ENCODE measurements at places on chromosomes 13 and 19.

DNA sequence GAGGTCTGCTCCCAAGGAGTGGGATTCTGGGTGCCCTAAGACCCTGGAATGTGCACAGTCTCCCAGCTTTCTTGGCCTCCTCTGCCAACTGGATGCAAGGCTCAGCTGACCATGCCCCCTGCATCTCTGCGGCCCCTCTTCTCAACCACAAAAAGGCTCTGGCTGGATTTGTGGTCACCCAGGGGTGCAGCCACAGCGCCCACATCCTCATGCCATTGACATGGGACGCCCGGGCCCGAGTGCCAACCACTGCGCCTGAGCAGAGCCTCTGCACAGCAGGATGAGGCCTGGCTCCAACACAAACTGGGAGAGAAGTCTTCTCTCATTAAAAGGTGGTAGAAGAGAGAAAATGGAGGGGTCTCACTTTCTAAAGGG lies 103.5 kb downstream of the FOXO1 start:
- DNase-seq: no peak

DNA sequence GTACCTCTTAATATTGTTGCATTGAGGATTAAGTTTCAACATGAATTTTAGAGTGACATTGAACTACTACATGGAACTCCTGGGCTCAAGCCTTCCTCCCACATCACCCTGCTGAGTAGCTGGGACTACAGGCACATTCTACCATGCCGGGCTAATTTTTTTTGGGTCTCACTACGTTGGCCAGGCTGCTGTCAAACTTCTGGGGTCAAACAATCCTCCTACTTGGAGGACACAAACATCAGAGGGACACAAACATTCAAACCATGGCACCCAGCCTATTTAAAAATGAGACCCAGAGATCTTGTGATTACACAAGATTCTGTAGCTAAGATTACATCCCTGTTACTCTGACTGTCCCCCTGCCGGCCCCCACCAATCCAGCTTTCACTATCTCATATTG lies 180.9 kb downstream of the KCNRG start:
- DNase-seq: no peak

DNA sequence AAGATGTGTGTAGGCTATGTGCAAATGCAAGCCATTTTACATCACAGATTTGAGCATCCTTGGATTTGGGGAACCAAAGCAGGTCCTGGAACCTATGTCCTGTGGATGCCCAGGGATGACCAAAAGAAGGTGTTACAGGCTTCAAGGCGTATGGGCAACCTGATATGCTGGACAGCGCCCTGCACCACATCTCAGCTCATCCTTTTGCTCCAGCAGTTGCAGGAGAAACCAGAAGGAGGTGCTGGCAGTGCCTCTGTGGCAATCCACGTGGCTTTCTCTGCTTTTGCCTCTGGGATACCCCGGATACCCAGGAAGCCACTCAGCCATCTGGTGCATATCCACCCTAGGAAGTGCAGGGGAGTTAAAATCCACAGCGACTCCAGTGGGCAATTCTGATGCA lies 110.3 kb upstream of the VSTM2B start:
- no peak for DNase-seq

DNA sequence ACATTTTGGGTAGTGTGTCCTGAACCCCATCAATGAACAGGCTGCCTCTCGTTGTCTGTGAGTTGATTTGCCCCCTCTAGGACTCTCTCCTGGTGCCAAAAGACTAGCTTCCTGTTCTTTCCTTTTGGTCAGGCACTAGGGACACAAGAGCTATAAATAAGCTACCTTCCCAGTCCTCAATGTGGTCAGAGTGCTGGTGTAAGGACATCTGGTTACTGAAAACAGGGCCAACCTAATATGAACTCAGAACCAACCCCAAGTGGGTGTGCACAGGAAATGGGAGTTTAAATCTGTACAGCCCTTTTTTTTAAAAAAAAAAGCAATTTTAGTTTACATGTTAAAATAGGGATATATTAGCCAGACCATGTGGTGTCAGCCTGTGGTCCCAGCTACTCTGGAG lies 129.2 kb downstream of the ZIC5 start:
- DNase-seq: no peak

- peak; percentile 54 for DNase-seq
Observed at GRCh38 chr19:52237771-52238400, 31.5 kb upstream of the ZNF766 start.

DNA sequence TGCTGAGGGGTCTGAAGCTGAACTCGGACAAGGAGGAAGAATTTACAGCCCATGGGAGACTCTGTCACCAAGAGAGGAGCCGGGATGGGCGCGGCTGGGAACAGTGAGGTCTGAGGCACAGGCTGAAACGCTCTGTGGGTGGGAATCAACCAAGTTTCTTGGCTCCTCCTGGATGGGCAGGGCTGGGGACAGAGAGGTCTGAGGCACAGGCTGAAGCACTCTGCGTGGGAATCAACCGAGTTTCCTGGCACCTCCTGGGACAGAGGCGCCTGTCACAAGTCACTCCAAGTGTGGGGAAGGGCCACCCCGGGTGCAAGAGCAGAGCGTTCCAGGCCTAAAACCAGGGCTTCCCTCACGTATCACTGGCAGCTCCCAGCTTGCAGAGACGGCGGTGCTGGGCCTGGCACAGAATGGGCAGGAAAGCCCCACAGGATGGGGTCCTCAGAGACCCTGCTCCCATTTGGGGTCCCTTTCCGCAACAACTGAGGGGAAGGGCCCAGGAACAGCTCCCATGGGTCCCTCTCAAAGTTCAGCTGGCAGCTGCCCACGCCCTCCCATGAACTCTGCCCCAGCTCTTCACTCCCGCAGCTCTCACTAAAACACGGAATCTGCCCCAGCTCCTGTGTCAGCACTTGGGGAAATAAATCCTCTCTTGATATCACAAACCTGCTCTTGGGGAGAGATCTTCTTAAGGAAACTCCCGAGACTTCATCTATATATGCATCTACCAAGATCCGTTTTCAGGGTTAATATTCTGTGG lies 18.5 kb downstream of the AP3D1 start:
- no peak for DNase-seq

- DNase-seq: no peak
Observed at GRCh38 chr13:112702341-112702985, 12.6 kb downstream of the ATP11A start.

- DNase-seq: no peak
Observed at GRCh38 chr13:25608181-25608580, 236.4 kb downstream of the ATP8A2 start.

DNA sequence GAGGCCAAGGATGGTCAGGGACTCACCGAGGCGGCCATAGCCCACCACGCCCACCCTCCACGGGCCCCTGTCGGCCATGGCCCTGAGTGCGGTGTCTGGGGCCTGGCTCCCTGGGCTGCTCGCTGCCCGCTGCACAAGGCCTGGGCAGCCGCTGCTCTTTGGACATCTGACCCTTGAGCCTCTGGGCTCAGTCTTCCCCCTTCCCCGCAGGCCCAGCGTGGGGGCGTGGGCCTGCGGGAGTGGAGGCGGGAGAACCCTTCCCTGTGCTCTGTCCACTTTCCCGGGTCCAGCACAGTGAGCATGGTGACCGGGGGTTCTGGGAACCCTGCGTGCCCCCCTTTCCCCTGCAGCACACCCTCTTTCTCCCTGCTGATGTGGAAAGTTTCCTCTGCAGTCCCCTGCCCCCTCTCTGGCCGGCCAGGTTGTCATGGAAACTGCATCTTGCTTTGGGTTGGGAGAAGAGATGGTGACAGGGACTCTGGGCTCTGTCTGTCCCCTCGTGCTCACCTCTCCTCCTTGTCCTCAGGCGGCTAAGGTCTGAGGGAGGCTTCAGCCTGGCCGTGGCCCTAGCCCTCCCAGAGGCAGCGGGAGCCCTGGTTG lies at the start of gene ASPDH:
Gene ASPDH, minus strand, starts transcription at position 168 of the 600 bp plus-strand sequence. Its CDS starts 90 bp downstream, at position 78.
- no peak for DNase-seq

DNA sequence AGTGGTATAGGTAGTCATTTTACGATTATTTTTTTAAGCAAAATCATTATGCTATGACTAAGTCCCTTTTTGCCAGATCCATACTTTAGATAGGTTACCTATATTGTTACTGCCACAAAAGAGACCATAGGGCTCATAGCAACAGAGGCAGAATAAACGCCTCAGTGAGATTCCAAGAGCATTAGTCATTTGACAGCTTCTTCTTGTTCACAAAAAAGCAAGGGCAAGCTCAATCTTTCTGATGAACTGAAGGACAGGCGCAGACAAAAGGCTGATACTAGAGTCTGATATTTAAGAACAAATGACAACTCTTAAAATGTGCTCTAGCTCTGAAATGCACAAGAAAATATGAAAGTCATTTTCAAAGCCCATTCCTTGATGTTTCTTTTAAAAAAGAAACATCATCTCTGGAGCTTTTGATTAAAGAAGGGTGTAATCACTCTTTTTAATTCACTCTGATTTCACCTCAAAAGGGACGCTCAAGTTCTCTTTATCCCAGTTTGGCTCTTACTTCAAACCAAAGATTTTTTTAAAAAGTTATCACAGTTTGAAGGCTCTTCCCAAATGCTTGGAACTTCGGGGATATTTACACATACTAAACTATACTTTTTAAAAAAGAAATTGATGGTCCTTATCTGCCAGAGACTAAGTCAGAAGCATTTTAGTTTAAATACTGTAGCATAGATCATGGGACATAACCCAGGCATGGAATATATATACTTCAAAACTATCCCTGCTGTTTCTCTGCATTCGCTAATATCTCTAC lies 187.2 kb downstream of the EFNB2 start:
- DNase-seq: no peak

- DNase-seq: no peak
Observed at GRCh38 chr19:35902870-35903475, 644 bp downstream of the HCST start.

- no peak for DNase-seq
Observed at GRCh38 chr13:98954313-98954712, 23.6 kb downstream of the DOCK9 start.

- DNase-seq: no peak
Observed at GRCh38 chr19:6754653-6755463, 12.4 kb downstream of the SH2D3A start.

- DNase-seq: no peak
Observed at GRCh38 chr19:58385891-58386575, 1.0 kb upstream of the RPS5 start.

GRCh38 chr13:19959141-19959830 lies 759 bp downstream of the ZMYM2 start:
- DNase-seq: no peak

GRCh38 chr13:27969082-27969865 lies at the start of gene CDX2:
TSS of gene CDX2 (minus strand) at chr13:27969315. CDS start at chr13:27969006, 309 bp downstream.
- DNase-seq: no peak

- DNase-seq: no peak
Observed at GRCh38 chr13:76799696-76800095, 86.5 kb downstream of the KCTD12 start.

DNA sequence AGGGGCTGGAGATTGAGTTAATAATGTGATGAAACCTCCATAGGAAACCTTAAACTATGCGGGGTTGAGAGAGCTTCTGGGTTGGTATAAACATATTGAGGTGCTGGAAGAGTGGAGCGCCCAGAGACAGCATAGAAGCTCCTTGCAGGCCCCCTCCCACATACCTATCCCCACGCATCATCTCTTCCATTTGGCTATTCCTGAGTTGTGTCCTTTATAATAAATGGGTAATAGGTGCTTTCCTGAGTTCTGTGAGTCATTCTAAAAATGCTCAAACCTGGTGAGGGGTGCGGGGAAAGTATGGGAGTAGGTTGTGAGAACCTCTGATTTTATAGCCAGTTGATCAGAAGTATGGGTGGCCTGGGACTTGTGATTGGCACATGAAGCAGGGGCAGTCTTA lies 14.6 kb downstream of the CCDC122 start:
- DNase-seq: no peak

- DNase-seq: no peak
Observed at GRCh38 chr19:38695317-38695683, 47.9 kb downstream of the ACTN4 start.

GRCh38 chr19:18418483-18419194 lies 559 bp upstream of the SSBP4 start:
- DNase-seq: no peak

DNA sequence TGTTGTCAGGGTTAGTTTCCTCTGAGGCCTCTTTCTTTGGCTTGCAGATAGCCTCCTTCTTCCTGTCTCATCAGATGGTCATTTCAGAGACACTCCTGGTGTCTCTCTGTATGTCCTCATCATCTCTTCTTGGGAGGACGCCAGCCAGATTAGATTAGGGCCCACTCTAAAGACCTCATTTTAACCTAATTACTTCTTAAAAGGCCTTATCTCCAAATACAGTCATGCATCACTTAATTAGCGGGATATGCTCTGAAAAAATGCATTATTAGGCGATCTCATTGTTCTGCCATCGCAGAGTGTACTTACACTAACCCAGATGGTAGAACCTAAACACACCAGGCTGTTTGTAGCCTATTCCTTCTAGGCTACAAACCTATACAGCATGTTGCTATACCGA lies 89.0 kb downstream of the CDK8 start:
- no peak for DNase-seq

DNA sequence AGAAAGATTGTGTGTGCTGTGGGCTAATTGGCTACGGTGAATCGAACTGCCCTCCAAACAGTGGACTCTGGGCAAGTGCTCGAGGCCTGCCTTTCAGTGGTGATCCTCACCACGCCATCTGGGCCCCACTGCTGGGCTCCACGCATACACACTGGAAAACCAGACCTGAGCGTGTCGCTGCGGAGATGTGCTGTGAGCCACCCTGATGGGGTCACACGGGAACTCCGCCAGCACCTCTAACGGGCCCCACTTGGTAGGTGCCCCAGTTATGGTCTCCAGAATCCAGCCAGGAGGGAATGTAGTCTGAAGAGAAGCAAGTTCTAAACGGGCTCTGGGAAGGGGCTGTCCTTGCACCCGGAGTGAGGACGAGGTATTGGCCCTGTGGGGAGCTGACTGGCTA lies 39.3 kb downstream of the C13orf46 start:
- no peak for DNase-seq

GRCh38 chr19:49676136-49676783 lies 811 bp upstream of the PRMT1 start:
- peak; percentile 86 for DNase-seq

- no peak for DNase-seq
Observed at GRCh38 chr19:29615891-29616425, 9.9 kb downstream of the POP4 start.

GRCh38 chr13:32430018-32430747 lies 2.3 kb upstream of the N4BP2L1 start:
- DNase-seq: no peak

Measured in AG04450 (cell line).